RPMI8226 (cell line): ENCODE measurements at places on chromosomes 7 and 10.
A peak's percentile ranks its signal among the peaks of the same experiment; 100 is the strongest.

DNA sequence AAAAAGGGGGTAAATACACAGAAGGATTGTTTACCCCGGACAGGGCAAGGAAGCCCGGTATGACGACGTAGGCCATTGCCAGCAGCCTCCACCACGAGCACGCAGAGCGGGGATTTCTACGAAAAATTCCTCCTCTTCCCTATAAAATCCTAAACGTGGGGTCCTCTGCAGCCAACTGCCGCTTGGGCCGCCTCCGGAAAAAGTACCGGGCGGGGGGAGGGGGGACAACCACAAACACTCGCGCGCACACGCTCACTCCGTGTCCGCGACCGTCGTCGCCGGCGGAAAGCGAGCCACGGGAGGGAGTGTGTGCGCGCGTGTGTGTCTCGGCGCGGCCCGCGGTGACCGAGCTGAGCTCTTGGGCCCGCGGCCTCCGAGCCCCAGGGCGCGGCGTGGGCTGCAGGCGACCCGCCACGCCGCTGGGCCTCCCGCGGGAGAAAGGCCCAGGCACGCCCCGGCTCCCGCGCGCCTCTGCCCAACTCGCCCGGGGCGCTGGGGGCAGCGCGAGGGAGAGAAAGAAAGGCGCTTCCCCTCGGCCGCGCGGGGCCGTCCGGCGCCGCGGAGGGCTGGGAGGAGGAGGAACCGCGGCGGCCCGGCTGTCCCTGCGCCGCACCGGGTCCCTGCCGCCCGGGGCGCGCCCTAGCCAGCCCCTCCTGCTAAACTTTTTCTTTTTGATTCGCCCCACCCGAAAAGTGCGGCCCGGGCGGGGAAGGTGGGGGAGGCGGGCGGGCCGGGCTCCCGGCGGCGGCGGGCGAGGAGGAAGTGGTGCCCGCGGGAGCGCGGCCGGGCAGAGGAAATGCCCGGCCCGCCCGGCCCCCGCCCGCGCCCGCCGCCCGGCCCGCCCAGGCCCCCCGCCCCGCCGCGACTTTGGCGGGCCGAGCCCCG, 1.5 kb downstream of the CTBP2 start:
- DNase-seq = peak; percentile 22

- DNase-seq = no peak
Measured at GRCh38 chr7:152485826-152486225, 50.0 kb upstream of the KMT2C start.

- peak; percentile 53 for DNase-seq
Measured at GRCh38 chr7:126411032-126411820, 841.5 kb downstream of the GRM8 start.

GRCh38 chr10:131886237-131886636, 14.6 kb upstream of the PPP2R2D start:
- DNase-seq = no peak

GRCh38 chr7:110803602-110804143, 287.3 kb upstream of the LRRN3 start:
- no peak for DNase-seq

DNA sequence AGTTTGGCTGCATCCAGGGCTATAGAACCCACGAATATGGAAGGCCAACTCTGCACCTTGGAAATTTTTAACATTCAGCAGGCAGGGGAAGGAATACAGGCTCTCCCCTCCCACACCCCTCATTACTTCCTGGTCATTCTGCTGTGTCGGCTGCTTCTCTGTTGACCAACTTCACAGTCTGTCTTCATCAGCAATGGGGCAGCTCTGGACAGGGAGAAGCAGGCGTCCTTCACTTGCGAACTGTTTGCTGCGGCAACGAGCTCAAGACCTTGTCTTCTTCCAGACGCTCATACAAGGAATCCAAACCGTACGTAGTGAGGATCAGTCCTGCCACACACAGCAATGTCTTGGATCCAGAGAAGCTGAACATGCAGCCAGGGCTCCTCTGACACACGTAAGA, 192.2 kb downstream of the DIP2C start:
- no peak for DNase-seq

GRCh38 chr7:155586843-155587440, 40.6 kb upstream of the CNPY1 start:
- DNase-seq = no peak

DNA sequence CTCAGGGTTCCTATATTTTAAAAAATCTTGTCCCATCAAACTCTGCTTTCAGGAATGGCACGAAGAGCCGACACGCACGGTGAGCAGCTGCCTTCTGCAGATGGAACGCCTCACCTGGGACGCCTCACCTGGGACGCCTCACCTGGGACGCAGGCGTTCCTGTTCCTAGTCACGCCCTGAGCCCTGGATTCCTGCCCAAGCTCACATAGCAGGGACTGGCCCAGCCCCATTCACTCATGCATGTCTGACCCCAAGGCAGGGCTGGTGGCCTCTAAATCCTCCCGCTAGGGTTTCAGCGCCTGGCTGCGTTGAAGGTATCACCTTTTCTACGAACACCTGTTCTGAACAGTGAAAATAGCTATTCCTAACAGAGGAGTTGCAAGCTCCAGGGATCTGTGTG, 49.8 kb downstream of the CARD11 start:
- no peak for DNase-seq

GRCh38 chr7:75762350-75762917, 9.6 kb downstream of the CCL26 start:
- peak; percentile 61 for DNase-seq

- peak; percentile 44 for DNase-seq
Measured at GRCh38 chr10:34814223-34814912, 728 bp downstream of the PARD3 start.

GRCh38 chr10:80664071-80664680, 126.5 kb downstream of the SH2D4B start:
- peak; percentile 46 for DNase-seq

GRCh38 chr10:91596825-91597196, 36.1 kb downstream of the PPP1R3C start:
- DNase-seq = no peak

DNA sequence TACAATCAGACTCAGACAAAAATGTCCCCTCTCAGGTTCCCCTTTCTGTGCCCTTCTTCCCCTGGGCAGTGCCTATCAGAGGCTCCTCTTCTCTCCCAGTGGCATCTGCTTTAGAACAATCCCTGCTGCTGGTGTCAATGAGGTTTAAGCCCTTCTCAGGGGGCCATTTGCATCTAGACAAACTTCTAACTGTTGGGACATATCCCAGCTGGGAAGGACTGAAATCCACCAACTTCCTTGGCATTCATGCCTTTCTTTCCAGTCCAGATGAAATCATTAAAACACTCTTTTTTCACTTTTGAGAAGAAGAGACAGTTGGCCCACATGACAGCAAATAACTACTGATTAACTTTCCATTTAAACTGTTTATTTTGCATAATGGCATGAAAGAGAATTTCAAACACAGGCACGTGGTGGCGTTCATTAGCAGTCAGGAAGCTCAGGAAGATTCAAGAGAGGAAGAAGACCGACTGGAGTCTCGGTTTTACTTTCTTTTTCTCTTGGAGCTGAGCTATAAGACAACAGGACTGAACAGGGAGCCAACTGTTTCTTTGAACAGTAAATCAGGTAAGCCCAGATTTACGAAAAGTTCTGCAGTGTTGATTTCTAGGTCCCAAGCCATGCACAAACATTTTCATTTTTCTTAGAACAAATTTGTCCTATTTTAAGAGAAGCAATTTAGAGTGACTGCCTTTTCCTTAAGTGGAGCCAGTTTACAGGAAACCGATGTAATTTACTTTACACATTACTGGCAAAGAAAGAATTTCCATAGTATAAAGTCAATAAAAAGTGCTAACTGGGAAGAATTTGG, at the start of gene GIMAP2:
GIMAP2 (plus strand) TSS at position 488 of the 811 bp plus-strand sequence. CDS start 1,354 bp downstream, outside the sequence.
- peak; percentile 81 for DNase-seq

- no peak for DNase-seq
Measured at GRCh38 chr7:129371487-129371886, 62.7 kb upstream of the STRIP2 start.

- no peak for DNase-seq
Measured at GRCh38 chr10:24883176-24883575, 69.2 kb downstream of the PRTFDC1 start.
